ENCODE measurements at places on chromosomes 3 and 15.

GRCh38 chr3:149479621-149480325 lies 5.3 kb downstream of the TM4SF4 start:
- DNase-seq, result no peak

GRCh38 chr3:134083626-134084241 lies 54.0 kb upstream of the SLCO2A1 start:
- DNase-seq, result no peak

GRCh38 chr15:66919421-66919820 lies 146.0 kb upstream of the SMAD3 start:
- DNase-seq, result no peak

GRCh38 chr15:35669432-35670045 lies 123.6 kb upstream of the DPH6 start:
- DNase-seq, result no peak

DNA sequence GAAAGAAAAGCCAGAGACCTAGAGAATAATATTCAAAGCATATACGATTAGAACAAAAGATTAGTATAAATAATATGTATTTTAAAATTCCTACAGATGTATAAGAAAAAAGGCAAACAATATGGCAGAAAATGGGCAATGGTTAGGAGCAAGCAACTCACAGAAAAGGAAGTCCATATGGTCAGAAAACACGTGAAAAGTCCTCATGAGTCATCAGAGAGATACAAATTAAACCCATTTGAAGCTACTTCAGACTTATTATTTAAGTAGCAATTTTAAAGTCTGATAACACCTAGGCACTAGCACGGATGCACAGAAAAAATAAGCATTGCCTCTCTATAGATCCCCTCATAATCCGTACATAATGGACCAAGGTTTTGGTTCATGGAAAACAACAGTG lies 25.6 kb downstream of the SLC7A14 start:
- DNase-seq, result no peak

DNA sequence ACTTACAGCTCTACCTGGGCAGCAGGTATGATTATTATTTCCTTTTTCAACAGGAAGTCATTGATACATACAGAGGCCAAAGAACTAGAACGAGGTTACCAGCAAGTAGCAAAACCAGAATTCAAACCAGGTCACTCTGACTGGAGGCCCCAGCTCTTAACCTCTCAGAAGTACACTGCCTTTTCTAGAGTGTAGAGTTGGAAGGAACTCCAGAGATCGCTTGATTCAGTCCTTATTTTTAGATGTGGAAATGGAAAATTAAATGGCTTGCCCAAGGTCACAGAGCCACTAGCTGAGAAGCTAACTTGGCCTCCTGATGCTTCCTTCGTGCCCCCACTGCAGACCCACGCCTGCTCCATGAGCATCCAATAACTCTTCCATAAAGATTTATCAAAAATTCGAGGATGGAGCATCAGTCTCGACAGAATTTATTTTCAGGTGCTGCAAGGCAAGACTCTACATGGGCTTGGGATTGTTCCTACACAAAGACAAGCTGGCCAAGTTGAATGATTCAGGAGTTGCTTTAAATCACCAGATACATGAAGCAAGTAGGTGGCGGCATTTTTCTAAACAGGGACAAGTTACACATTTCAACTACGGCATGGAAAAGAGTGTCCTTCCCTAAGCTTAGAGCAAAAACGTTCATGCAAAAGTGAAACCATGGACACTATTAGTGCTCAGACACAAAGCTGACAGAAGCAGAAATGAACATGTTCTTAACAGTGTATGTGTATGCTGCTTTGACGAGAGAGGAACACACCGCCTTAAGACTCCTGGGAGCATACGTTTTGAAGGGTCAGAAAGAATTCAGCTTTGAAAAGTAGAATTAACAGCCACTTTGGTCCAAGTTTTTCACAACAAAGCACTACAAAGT lies 235.7 kb downstream of the THRB start:
- no peak for DNase-seq

GRCh38 chr3:126753191-126754160 lies 49.4 kb downstream of the CHCHD6 start:
- DNase-seq, result no peak

DNA sequence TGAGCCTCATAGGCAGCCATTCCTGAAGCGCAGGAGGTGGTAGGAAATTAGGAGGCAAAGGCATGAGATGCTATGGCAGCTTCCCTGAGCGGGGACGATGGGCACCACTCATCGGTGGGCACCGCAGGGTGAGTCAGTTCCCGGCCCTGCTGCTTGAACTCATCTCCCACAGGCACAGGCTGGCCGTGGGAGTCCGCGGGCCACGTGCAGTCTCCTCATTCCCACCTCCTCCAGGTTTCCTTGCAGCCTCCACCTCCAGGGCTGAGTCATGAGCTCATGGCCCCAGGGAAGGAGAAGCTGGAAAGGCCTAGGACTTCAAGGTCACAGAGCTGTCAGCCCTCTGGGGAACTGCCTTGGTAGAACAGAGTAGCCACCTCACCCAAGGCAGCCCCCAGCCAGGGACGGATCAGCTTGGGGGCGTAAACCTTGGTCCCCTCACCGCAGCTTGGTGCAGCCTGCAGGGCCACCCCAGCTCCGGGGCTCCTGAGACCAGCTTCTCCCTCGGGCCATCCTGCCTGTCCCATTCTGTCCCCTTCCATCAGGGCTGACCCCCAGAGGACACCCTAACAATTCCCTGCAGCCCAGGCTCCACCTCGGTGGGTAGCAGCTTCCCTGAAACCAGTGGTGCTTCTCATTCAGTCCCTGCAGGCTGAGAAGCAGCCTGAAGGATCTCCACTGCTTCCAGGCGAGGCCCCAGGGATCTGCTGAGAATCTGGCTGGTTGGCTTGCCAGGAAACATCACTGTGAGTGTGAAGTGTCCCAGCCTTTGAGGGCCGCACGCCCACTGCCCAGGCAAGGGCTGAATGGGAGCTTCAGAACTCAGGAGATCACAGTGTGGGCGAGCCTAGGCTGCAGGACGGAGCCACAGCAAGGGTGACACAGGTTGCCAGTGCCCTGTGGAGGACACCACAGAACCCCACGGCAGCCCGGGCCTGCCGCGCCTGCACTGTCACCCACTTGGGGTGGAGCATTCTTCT lies 150.7 kb upstream of the MEF2A start:
- no peak for DNase-seq

- DNase-seq, result no peak
Observed at GRCh38 chr3:190424478-190425439, 24.9 kb downstream of the TMEM207 start.
